ENCODE measurements at places on chromosomes 1 and 21.

DNA sequence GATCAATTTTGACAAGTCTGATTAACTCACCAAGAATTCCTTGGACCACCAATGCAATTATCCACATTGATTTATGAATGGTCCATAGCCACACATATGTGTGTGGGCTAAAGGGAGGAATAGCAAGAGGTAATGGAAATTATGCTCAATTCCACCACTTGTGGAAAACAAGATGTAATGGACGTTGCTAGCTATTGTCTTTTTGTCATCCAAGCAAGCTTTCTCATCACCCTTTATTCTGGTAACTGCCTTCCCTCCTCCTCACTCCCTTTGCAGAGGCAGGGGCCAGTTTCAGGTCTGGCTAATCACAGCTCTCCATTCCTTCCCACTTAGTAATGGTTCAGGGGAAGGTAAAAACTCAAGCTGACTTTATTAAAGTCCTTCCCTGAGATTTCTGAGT lies 24.7 kb upstream of the RAB3GAP2 start:
- DNase-seq = no peak

DNA sequence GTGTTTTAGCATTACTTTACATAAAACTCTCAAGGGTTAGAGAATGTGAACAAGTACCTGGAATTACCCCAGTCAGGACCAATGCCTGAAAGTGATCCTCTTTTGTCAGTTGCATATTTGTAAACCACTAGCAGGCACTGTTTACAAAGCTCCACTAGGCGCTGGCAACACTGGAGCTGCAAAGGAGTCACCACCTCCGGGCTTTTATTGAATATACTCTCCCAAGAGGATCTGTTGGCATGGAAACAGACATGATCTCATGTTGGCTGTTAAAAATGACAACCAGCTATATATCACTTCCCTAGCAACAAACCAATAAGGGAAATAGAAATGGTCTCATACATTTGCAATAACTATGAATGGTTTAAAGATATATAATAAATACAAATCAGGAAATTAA lies 116.0 kb downstream of the TTLL7 start:
- DNase-seq = peak; percentile 49

DNA sequence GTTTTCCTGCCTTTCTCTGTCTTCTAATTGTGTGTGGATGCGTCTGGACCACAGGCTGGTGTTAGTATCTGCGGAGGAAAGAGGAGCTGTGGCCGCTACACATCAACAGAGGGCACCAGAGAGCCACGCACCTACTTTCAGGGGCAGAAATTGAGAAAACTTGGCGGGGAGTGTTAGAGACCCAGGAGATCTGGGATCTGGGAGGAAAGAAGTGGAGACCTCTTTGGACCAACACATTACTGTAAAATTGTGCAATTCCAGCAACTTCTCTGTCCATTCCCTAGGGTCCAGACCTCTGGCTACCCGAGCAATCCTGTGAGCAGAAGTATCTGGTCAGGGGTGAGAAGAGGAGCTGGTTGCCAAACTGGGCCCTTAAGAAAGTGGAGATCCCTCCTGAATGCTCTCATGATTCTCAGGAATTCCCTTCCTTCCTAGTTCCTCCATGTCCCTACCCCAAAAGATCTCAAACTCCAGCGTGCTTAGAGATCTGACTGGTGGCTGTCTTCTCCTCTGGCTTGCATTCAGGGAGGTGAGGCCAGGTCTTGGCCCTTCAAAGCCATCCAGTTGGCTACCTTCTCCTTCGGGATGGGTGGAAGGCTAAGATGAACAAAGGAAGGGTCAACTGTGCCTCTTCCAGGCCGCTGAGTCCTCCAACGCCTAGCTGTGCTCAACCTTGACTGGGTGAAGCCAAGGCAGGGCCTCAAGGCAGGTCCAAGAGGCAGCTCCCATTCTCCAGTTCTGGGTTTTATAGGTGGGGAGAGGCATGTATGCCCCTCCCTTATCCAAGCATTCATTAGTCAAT lies 1.2 kb upstream of the KIRREL1 start:
- peak; percentile 77 for DNase-seq

DNA sequence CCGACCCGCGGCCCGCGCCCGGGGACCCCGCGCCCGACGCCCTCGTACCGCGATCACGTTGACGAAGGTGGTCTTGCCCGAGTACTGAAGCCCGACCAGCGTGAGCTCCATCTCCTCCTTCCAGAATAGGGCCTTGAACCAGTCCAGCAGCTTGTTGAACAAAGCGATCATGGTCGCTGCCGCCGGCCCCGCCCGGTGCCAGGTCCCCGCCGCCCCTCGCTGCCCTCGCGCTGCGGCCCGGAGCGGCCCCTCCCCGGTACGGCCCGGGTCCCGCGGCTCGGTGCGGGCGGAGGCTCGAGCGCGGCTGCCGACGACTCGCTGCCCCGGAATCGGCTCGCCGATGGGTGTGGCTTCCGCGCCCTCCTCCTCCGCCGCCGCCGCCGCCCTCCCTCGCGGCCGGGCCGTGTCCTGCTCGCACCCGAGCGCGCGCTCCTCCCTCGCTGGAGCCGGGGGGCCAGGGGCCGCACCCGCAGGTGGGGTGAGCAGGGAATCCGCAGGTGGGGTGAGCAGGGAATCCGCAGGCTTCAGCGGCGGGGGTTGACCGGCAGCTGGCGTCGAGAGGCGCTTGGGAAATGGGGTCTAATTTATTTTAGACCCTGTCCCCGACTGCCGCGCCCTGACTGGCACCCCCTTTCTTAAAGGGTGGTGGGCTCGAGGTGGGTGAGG lies at the start of gene ARL8A:
Gene ARL8A (minus strand): TSS at position 336 of the 666 bp plus-strand sequence. CDS start 165 bp downstream, at position 171.
- DNase-seq = peak; percentile 76

DNA sequence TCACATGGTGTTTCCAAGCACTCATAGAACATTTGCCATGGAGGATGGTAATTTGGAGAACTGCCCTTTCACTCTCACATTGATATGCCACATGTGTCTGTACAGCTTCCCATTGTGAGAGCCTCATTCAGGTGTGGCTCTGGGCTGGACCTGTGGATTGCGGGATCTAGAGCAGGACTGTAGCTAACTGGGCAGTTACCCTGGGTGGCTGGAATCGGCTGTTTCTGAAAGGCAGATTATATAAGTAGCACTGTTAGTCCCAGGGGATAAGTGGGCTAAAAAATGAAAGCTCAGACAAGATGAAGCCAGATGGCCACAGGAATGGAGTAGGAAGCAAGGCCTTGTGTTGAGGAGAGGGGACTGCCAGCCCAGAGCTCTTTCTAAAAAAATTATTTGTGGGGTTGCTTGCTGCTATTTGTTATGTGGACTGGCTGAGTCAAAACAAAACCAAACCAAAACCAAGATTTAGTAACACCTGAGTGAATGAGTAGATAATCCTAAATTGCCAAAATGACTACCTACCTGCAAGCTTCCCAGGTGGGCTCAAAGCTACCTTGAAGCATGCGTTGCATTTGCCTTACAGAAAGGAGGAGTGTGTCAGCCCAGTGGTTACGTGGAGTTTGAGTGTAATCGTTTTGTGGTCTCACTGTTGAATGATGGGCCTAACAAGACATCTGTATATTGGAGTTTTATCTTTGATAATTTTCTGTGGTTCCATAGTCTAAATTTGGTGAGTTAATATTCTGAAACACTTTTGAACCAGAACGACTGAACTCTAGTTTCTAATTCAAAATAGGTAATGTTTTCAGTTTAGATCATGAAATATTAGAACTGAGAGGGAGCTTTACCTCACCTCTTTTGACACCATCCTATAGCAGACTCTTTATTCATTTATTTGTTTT lies 58.0 kb downstream of the SDCCAG8 start:
- no peak for DNase-seq

DNA sequence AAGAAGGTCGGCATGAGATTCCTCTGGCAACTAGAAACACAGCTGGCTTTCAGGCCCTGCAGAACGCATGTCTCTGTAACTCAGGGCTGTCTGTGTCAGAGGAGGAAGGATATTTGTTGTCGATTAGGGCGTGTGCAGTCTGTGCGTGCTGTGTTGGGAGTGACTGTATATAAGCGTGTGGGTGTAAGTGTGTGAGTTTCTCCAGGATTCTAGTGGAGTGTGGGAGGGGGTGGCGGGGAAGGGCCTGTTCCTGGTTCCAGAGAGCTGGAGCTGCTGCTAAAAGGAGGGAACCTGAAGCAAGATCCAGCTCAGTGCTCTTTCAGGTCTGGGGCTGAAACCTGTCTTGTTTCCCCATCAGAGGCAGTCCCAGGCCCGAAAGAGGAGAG lies 74.3 kb downstream of the SLC16A1 start:
- no peak for DNase-seq

DNA sequence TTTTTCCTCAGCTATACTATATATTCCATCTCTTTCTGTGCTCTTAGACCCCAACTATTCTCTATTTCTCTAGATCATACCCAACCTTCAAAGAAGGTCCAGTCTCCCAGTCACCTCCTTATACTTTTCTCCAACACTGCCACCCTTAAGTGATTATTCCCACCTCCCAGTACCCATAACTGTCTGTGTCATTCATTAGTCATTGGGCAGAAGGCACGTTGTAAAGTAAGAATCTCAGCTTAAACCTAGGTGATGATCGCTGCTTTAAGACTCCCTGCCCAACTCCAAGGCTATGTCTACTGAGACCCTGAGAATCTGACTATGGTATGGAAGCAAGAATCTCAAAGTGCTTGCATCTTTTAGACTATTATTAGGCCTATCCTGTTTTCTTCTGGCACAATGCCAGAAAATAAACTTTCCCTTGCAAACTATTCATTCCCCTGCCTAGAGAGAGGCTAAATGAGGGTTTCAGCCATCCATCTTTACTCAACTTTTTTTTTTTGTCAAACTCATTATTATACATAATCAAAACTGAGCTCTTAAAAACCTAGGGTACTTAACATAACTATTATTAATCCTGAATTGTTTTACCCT lies 174.3 kb upstream of the DPT start:
- no peak for DNase-seq

DNA sequence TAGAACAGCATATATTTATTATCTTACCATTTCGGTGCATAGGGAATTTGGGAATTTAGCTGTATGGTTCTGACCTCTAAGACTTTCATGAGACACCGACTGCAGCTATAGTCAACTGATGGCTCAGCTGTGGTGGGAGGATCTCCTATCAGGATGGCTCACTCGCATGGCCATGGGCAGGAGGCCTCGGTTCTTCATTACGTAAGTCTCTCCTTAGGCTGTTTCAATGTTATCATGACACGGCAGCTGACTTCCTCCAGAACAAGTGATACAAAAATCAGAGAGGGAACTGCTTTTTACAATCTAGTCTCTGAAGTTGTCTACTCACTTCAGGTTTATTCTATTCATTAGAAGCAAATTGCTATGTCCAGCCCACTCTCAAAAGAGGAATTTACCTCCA lies 13.3 kb upstream of the CAPN8 start:
- DNase-seq = no peak

DNA sequence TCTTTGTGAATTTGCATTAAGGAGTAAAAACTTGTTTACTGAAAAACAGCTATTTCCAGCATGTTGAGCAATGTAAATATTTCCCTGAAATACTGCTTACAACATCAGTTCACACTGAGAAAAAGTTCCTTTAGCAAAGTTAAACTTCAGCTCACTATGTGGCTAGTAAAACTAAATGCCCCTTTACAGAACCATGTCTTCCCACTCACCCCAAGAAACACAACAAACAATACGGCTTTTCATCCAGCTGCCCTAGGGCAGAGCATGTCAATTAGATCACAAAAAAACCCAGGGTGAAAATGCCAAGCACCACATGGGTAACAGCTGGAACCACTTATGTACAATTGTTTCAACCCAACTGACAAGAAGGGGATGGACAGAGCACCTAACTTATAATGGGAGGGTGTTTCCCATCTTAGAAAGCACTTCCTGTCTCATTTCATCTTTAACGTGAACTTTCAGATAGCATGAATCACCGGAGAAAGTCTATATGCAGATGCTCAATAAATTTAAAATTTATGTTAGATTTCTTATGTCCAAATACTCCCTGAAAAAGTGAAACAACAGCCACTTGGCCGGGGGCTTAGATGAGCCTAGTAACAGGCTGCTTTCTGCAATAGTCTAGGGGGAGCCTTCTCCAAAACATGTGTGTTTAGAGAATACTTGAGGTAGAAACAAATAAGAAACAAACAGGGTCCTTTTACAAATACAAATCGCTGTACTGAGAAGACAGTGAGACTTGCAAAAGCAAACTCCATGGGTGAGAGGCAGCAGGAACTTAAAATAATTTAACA lies 6.6 kb downstream of the NID1 start:
- no peak for DNase-seq

DNA sequence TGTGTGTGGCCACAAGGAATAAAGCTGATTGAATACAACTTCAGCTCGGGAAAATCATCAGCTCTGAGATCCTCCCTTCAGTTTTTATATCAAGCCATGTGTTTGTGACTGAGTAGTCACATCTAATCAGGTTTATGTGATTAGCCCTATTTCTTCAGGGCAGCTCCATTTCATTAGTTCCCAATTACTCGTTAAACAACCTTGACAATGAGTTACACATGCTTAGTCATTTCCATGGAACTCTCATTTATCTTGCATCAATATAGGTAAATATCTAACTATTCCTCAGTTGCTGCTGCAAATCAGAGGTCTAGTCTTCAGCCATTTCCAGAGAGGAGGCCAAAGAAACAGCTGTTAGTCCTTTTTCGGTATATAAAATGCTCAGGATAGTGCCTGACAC lies 16.3 kb downstream of the CRB1 start:
- DNase-seq = no peak

GRCh38 chr1:16032388-16033102 lies 10.7 kb downstream of the CLCNKA start:
- DNase-seq = peak; percentile 95

GRCh38 chr21:25421321-25422028 lies 185.8 kb downstream of the MRPL39 start:
- no peak for DNase-seq

GRCh38 chr1:228310162-228310792 lies 96.4 kb downstream of the TRIM11 start:
- no peak for DNase-seq

DNA sequence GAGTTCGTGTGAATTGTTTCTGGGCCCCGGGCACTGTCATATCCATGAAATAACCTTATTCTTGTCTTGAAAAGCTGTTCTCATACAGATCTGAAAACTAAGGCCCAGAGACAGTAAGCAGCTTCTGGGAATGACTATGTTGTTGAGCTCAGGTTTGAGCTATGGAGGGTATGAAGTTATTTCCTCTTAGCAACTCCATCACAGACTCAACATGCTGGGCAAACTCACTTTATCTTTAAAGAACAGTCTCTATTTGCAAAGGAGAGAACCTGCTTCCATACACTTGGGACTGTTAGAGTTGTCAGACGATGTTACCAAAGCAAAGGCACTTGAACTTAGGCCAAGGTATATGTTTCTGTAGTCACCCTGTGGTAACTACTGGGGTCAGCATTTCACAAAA lies 90.0 kb downstream of the GPR88 start:
- no peak for DNase-seq

GRCh38 chr1:160474392-160475242 lies 48.4 kb downstream of the SLAMF6 start:
- DNase-seq = no peak
